ENCODE measurements at places on chromosomes 1 and 21.

DNA sequence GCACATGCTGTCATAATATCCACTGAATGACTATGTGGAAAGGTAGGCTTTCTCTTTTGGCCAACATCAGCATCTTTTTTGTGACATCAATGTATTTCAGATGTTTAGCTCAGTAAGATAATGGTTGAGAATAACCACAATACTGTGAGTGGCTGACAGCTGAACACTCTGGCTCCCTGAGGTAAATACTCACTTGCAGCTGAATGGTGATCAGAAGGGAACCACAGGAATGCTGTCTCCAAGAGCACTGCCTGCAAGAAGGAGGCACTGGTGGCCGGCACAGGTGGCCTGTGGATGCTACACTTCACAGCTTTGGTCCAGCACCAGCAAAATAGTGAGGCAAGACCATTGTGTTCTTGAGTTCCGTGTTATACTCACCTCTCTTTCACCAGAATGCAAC is 118.7 kb upstream of the PPM1J start:
- DNase-seq, result no peak

- no peak for DNase-seq
These were observed 6.7 kb downstream of the MYCL start for GRCh38 chr1:39894884-39895495.

- no peak for DNase-seq
These were observed 53.9 kb downstream of the NENF start for GRCh38 chr1:212486619-212486975.

GRCh38 chr21:37463083-37463801 is 96.7 kb downstream of the DYRK1A start:
- DNase-seq, result no peak

- DNase-seq, result no peak
These were observed 123.6 kb downstream of the AJAP1 start for GRCh38 chr1:4778056-4778455.

- DNase-seq, result no peak
These were observed 73.2 kb upstream of the SGIP1 start for GRCh38 chr1:66460776-66461175.

- DNase-seq, result no peak
These were observed 35.7 kb upstream of the MAN1C1 start for GRCh38 chr1:25580927-25581326.

- DNase-seq, result no peak
These were observed 69.3 kb upstream of the CASZ1 start for GRCh38 chr1:10865518-10866320.

GRCh38 chr1:221025501-221025900 is 146.3 kb downstream of the HLX start:
- DNase-seq, result no peak

DNA sequence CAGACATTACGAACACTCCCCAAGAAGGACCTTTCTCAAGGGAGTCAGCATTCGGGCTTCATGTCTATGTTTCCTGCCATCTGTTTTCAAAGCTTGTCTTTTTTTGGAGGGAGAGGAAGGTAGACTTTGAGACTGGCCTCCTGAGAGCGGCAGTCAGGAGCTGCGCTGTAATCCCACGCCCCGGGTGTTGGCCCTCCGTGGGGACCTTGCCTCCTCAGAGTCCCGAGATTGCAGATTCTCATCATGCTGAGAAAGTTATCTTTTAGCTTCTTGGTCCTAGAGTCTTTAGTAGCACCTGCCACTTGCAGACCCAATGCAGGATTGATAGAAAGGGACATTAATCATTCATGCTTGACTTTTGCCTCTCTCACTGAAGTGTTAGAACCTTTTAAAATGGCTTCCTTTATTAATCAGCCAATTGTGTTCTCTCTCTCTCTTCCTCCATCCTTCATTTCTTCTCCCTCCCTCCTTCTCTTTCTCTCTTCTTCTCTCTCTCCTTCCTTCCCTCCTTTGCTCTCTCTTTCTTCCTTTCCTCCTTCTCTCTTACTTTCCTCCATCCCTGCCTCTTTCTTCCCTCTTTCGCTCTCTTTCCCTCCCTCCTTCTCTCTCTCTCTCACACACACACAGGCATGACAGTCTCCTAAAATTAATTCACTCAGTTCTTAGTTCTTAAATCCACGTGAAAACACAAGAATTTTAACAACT is 25.2 kb upstream of the GNPAT start:
- no peak for DNase-seq

- no peak for DNase-seq
These were observed 2.0 kb upstream of the CCN1 start for GRCh38 chr1:85578321-85579295.

DNA sequence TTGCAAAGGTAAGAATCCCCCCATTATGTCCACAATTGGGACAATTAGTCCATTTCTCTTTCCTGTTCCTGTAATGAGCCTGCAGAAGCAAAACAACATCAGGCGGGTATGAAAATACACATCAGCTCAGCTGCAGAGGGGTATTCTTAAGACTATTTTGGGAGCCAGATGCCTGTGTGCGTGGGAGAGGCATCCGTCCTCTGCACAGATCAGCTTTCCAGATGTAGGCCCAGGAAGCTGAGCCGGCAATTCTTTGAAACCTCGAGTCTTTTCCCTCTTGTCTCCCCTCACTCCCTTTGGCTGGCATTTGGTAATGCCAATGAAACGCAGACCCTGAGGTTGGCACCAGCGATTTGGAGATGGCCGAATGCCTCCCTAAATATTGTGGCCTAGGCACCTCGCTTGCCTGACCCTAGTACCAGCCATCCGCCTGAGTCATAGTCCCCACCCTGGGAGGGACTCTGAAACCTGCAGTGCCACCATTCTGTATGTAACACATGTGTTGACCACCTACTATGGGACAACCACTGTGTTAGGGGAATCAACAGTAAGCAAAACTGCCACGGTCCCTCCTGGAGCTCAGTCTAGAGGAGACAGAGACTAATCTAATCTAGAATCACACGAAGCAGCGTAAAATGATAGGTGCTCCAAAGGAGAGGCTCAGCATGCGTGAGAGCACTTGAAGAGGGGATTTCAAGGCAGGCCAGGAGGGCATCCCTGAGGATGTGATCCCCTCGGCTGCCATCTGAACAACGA is 603.0 kb downstream of the MATN1 start:
- DNase-seq, result no peak

DNA sequence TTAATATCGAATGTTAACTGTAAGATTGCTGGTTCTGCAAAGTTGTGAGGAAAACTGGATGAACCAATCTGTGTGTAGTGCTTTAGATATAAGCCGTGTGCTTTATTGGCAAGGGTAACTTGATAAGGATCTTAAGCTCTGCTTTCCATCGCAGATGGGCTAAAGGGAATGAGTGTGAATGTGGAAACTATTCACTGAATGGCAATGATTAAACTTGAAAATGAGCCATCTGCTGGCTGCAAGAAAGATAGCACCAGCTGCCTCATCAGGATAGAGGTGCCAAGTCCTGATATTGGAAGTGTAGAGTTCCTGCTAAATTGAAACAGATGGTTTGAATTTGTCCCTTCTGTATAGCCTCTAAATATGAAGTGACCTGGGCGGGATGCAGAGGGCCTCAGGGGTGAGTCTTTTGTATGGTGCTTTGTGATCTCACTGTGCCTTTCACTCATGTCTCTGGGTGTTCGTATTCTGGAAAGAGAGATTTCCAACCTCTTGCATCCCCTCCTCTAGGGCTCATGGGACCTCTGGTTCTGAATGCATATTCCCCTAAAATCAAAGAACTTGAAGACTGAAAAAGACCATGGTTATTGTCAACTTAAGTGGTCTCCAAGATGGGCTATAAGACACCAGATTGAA is 9.2 kb downstream of the FCRL3 start:
- DNase-seq, result no peak

DNA sequence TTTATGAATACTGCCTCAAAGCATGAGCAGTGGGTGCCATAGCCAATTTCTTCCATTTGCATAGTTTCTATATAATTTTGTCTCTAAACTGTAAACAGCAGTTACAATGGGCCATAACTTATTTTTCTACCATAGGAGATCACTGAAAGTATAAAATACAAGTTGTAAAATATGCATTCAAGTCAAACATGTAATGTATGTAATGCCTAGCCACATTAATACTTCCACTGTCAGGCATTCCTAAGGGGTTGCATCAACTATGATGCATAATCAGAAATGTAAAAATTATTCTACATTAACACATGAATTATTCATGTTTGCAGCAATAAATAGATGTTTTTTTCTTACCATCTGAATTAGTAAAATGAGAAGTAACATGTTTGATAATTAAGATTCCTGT is 560.3 kb upstream of the ZP4 start:
- DNase-seq, result no peak

DNA sequence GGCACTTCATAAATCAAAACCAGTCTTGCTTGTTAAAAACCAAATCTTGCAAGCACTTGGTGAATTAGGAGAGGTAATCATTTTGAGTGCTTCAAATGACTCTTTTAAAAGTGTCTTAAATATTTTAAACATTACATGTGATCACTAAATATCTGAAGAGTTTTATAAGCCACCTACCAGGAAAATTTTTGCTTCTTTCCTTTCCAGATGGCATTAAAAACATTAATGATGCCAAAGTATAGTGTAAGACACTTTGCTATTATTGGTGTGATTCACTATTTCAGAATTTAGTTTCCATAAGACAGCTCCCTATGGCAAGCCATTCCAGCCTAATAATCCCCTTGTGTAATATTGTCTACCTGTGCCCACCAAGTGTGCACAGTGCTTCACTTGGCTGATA is 548.8 kb upstream of the ADAMTS5 start:
- DNase-seq, result no peak

GRCh38 chr1:67158401-67158800 is 7.9 kb upstream of the IL23R start:
- no peak for DNase-seq

DNA sequence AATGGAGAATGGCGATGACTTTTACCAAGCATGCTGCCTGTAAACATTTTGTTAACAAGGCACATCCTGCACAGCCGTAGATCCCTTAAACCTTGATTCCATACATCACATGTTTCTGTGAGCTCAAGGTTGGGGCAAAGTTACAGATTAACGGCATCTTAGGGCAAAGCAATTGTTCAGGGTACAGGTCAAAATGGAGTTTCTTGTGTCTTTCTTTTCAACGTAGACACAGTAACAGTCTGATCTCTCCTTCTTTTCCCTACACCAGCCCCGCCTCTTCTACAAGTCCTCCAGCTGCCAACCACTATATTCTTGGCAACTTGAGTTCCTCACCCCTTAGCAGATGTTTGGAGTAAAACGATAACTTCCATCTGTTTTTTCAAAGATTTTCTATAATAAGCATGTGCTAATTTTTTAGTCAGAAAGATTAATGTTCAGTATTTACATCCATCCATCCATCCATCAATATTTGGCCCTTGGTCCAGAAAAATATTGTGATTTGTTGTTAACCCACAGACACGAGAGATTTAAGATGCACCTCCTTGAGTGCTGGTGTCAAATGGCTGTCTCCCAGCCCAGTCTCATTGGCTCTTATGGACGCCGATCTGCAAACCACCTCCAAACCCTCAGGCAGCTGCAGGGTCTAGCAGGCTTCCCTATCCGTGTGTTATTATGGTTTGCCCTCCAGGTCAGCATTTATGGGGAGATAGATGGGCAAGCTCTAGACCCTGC is 3.8 kb downstream of the DNALI1 start:
- no peak for DNase-seq

- peak; percentile 27 for DNase-seq
These were observed 11.7 kb upstream of the S100A11 start for GRCh38 chr1:152048416-152049009.

DNA sequence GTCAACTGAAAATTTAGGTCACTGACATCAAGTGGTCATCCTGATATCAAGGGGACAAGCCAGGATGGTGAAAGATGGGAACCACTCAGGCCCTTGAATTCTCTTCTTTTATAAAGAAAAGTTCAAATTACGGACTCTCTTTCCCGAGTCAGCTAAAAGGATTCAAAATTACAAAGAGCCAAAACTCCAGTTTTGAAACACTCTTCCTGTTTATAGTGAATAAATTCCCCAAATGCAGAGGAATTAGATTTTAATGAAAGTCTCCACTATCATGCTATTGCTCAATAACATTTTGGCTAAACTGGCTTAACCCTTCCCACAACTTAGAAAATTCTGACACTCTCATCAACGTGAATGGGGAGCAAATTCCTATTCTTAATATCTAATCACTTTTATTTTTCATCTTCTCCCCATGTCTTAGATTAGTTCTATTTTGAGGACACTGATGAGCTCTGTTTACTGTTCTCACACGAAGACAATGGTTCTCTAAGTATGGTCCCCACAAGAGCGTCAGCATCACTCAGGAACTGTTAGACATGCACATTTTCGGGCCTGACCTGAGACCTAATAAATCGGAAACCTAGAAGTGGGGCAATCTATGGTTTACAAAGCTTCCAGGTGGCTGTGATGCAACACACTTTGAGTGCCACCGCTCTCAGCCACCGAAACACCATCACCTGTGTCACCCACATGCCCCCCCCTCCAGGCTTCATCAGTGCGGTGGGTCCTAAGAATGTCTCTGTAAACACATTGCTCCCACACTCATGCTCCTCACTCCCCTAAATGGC is 64.4 kb upstream of the TIAM1 start:
- DNase-seq, result no peak

DNA sequence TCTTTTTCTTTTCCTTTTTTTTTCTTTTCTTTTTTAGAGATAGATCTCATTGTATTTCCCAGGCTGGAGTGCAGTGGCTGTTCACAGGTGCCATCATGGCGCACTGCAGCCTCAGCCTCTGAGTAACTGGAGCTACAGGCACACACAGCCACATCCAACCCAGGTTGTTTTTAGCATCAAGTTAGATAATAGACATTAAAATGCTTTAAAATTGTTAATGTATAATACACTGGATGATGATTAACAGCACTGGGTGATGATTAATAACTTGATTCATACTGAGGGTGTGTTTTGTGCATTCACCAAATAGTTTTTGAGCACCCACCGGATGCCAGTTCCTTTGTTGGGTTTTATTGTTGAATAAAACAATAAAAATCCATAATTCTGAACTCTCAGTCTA is 75.2 kb downstream of the BEND5 start:
- DNase-seq, result no peak

DNA sequence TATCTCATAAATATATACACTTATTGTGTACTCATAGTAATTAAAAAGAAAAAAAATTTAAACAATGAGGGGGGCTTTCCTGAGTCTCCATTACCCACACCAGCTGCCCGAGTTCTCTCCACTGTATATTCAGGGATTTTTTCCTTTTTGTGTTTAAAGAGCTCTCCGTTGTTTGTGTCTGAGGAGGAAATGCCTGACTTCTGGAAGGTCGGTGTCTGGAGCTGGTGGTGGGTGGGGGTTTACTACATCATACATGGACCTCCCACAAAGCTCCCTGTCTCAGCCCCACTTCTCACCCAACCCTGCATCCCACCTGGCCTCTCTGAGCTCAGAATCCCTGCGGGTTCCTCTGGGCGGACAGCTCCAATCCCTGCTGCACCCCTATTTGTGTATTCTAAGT is 64.1 kb upstream of the ETV3 start:
- no peak for DNase-seq

DNA sequence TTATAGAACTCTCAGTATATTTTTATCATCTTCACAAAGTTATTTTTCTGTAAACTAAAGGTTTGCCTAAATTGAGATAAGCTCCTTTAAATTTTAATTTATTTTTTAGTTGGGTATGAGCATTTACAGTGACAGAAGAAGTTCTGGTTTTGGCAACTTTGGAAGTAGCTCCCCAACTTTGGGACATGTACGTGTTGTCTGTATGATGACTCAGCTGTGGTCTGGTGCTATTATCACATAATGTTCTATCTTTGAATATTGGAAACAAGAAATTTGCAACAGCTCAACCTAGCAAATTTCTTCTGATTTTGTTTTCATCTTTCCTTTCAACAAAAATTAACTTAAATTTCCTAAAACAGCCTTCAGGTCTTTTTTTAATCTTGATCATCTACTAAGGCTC is 46.6 kb upstream of the C1orf105 start:
- no peak for DNase-seq

Data from stimulated activated CD4-positive, alpha-beta T cell treated with anti-CD3 and anti-CD28 coated beads, Interleukin-1b, Interleukin-23, amount 100 ng/mL, for 4 hours (primary cell).